ENCODE measurements at places on chromosomes 3 and 15. TPM values are rescaled to one million over a fixed set of nuclear protein-coding genes. Genes with fewer than 3 reads are reported as not detected.

Gene BNC1
- total RNA-seq, result not detected

Gene SEMA6D
- 0.71 TPM for total RNA-seq

Gene CASR
- total RNA-seq, result not detected

Gene TWF2
- total RNA-seq, result 32.7 TPM

Gene FSIP1
- total RNA-seq, result 0.87 TPM

Gene GHSR
- 1.0 TPM for total RNA-seq
